Activated CD4-positive, alpha-beta memory T cell treated with anti-CD3 and anti-CD28 coated beads, Interleukin-2, amount 10 ng/mL, durations not matched to agents 7 days and 5 days (primary cell): ENCODE measurements at places on chromosomes 16 and 17.

DNA sequence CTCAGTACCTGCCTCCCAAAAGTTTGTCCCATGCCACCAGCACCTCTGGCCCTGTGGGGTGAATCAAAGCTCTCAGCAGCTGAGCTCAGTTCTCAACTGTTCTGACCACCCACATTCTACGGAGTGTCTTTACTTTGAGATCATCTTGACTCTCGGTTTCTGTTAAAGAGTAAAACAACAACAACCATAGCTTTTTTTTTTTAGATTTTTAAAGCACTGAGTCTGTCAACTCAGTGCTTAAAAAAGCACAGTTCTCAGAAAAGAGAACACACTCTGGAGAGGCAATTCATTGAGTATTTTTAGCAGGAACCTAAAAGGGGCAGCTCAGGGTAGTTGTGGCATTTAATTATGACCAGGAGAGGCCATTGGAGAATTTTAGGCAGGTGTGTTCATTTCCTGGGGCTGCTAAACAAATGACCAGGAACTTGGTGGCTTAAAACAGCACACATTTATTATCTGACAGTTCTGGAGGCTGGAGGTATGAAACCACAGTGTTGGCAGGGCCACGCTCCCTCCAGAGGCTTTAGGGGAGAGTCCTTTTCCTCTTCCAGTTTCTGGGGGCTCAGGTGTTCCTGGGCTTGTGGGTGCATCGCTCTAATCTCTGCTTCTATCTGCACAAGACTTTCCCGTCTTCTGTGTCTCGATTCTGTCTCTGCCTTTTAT is 6.7 kb upstream of the WFIKKN2 start:
- DNase-seq: no peak

DNA sequence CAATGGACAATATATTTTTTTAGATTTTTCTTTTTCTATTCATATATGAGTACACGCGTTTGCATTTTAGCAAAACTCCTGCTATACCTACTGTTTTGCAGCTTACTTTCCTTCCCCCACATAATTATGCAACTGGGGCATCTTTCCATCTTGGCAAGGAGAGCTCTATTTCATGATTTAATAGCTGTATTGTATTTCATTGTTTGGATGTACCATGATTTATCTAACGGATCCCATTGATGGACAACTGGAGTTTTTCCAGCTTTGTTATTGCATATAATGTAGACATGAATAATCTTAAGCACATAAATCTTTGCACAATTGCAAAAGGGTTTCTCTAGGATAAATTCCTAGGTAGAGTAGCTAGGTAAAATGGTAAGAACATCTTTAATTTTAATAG is 133.9 kb downstream of the PITPNC1 start:
- no peak for DNase-seq

DNA sequence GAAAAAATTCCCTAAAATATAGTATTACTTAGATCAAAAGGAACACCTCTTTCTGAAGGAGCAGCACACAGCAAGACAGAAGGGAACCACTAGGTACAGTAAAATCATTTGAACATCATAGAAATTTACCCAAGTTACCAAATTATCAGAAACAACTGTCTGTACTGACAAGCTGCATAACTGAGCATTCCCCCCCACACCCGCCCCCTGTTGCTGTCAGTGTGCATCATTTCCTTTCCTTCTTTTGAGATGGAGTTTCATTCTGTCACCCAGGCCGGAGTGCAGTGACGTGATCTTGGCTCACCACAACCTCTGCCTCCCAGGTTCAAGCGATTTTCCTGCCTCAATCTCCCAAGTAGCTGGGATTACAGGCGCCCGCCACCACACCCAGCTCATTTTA is 120.7 kb downstream of the TRIM37 start:
- no peak for DNase-seq

DNA sequence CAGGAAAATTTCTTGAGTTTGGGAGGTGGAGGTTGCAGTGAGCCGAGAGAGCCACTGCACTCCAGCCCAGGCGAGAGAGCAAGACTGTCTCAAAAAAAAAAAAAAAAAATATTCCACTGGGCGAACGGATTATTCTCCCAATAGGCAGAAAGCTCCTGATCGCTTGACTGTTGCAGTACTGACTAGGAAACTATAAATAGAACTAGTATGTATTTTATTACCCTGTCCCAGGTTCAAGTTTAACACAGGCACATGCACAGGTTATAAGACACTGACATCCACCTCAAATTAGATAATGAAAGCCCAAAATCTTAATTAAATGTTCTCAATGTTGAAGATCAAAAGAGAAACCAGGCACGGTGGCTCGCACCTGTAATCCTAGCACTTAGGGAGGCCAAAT is 11.5 kb downstream of the PARN start:
- DNase-seq: no peak

- no peak for DNase-seq
Observed at GRCh38 chr17:76940738-76941350, 72.6 kb downstream of the MGAT5B start.

- no peak for DNase-seq
Observed at GRCh38 chr17:44878627-44879221, 20.5 kb downstream of the EFTUD2 start.

- DNase-seq: peak; percentile 34
Observed at GRCh38 chr16:88769617-88770460, 15.2 kb downstream of the PIEZO1 start.

- peak; percentile 90 for DNase-seq
Observed at GRCh38 chr17:80252871-80253270, 7.8 kb upstream of the RNF213 start.

DNA sequence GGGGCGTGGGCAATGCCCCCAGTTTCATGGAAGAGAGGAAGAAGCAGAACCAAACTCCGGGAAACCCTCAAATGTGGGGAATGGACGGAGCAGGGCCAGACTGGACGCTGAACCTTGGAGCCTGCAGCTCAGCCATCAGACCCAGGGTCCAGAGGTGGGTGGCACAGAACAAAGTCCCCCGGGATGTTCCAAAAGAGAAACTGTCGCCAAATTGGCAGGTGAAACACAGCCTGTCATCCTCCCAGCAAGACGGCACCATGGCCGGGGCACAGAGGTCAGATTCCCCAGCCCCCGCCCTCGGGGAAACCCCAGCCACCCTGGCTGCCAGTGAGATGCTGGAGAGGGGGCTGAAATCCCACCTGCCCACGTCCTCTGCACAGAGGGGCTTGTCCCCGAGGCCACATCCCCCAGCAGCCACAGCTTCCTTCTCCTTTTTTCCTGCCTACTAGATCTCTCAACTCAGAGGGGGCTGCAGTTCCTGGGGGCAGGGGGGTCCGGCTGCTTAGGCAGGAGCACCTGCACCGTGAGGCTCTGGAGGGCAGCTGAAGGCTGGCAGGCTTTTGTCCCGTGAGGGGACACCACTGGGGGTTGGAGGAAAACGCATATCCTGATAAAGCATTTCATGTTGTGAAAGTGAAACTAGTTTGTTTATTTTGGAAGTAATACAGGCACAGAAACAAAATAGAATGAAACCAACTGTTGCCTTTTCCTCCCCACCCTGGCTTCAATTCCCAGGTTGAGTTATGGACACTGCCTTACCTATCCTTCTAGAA is 1.2 kb upstream of the SECTM1 start:
- DNase-seq: peak; percentile 34

DNA sequence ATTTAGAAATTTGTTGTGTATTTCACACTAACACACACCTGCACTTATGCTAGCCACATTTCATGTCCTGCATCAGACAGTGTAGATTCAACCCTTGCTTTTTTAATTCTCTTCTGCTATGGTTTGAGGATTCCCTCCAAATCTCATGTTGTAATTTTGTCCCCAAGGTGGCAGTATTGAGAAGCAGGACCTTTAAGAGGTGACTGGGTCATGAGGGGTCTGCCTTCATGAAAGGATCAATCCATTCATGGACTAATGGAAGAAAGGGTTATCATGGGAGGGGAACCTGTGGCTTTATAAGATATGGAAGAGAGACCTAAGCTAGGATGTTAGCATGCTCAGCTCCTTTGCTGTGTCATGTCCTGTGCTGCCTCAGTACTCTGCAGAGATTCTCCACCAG is 1032.2 kb downstream of the CDH11 start:
- no peak for DNase-seq

GRCh38 chr17:74443516-74444296 is 11.8 kb downstream of the GPRC5C start:
- no peak for DNase-seq

DNA sequence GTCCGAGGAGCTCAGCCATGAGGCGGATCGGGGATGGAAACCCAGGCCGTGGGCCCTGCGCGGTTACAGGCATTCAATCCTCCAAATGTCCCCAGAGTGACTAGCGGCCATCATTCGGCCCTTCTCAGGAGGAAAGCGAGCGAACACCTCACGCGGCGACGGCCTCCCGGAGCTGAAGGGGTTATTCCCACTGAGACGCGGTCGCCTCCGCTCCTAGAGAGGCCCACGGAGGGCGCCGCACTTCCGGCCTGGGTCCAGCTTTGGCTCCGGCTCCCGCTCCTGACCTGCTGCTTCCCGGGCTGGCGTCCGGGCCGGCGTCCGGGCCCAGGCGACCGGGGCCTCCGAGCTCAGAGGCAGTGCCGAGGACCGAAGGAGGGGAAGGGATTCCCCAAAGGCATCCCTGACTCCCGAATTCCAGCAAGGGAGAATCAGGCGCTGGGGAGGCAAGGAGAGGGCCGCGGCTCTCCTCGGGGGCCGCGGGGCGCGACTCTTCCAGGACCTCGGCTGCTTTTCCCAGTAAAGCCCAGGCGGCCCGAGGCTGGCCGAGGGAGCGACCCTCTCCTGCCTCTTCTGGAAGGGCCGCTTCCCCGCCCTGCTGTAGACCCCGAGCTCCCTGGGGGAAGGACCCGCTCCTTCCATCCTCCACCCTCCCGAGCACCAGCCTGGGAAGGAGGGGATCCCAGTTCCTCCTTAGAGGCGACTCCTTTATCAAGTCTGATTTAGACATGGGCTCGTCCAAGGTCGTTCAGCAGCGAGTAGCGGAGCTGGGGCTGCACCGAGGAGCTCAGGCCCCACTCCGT is 18.6 kb upstream of the ZNF629 start:
- peak; percentile 25 for DNase-seq

DNA sequence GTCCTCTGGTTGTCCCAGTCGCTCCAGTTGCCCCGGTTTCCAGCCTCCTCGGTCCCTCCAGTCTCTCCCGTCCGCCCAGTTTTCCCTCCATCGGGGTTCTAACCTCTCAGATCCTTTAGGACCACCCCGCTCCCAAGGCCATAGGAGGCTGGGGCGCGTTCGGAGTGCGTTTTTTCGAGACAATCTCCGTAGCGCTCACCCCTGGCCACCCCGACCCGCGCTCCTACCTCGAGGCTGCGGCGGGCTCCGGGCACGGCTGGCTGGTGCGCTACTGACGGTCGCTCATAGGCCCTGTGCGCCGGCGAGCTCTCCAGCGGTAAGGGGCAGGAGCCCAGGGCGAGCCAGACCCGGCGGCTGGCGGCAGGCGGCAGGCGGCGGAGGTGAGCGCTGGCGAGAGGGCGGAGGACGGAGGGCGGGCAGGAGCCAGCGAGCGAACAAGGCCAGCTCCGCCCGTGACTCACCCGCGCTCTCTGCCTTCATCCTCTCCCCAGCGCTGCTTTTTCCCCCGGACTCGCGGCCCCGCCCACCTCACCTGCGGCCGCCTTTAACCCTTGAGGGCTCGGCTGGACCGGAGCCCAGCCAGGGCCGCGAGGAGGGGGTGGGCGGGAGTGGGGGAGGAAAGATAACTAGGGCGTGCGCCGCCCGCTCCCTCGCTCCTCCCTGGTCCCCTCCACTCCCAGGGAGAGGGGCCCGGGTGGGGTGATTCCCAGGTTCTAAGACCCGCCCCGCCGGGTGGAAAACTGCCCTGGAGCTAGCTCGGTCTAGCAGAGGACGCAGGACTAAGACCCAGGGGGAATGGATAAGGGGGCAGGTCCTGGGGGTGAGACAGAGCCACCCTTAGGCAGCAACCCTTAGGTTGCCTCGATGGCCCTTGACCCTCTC is at the start of gene SP6:
TSS of gene SP6 (minus strand) at position 472 of the 882 bp plus-strand sequence. CDS start 2,734 bp downstream, outside the sequence.
- peak; percentile 65 for DNase-seq

DNA sequence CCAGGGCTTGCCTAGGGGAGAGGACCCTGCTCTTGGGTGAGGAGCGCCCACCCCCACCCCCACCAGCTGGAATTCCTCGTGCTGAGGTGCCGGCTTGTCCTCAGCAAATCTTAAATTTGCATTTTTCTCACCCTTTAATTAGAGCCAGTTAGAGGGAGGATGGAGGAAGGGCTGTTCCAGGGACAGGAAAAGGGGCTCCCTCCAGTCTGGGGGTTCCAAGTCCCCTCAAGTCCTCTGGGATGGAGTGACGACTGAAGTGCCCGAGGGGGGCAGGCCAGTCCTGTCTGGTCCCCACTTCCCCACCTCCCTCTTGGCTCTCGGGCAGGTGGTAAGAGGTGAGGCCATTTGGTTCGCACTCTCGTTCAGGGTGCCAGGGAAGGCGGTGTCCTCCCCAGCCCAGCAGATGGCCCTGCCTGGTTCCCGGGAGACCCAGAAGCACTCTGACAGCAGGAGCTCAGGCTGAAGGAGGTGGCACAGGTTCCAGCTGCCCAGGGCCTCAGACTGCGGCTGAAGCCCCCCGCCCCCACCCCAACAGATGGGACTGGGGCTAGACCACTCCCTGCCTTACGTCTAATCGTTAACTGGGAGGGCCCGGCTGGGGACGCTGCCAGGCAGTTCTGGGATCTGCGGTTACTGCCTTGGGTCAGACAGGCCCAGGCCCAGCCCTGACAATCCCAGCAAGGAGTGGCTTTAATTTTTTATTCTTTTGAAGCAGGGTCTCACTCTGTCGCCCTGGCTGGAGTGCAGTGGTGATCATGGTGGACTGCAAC is 2.2 kb downstream of the RAB26 start:
- DNase-seq: no peak
